ENCODE measurements at places on chromosomes 1 and 21.

DNA sequence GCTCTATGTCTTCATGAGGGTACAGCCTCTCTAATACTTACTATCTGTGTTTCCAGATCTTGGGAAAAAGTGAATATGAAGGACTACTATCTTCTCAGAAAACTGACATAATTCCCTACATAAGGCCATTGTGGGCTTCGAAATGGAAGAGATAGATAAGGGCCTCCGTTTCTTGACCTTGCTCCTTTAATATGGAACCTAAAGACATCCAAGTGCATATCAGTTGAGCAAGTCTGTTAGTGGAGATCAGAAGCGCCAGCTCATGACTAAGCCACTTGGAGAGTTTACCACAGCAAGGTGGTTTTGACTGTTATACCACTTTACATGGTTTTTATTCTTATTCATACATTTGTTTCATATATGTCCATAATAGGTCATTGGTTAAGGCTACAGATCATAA, 35.3 kb upstream of the FCER1A start:
- DNase-seq, result no peak

DNA sequence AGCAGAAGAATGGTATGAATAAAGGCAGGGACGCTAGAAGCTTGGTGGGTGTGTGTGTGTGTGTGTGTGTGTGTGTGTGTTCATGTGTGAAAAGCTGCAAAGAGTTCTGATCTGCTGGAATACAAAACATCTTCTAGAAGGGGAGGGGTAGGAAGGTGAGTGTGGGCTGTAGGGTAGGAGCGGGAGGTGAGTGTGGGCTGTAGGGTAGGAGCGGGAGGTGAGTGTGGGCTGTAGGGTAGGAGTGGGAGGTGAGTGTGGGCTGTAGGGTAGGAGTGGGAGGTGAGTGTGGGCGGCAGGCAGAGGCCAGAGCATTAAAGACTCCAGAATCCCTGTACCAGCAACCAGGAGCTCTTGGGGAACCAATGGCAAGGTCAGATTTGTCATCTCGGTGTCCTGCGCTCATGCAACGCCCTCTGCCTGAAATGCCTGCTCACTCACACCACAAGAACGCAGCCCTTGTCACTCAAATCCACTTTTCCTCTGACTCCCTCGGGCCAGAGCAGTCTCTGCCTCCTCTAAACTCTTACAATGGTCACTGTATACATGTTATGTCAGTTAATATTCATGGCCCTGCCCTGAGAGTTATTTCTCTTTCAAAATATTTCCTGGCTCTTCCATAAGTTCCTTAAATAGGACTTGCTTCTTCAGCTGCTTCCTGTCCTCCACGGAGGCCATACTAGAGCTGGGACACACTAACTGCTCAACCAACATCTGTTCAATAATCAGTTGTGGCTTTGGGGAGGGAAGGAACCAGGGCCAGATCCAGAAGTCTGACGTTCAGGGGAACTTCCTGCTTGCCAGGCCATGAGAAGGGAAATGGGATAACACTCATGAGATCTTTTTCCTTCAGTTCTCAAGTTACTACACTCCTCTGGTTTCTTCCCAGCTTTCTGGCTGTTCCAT, 53.6 kb upstream of the ZNF644 start:
- DNase-seq, result peak; percentile 16

DNA sequence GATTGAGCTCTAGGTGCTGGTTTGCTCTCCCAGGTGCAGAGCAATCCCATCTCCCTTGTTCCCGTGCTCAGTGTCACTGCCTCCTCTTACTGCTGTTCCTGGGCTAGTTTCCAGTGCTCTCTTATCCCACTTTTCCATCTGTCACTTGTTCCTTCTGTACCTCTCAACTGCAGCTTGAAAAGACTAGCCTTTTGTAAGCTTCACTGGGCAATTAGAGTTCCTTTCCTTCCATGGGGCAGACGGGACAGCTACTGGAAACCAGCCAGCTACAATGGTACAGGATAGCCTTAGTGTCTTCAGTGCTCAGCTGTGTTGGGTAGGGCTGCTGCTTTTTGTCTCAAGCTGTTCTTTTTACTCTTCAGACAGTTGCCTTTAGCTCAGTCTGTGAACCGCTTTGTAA, 31.6 kb downstream of the AGT start:
- DNase-seq, result no peak

GRCh38 chr1:168553680-168554553, 10.1 kb upstream of the XCL2 start:
- peak; percentile 18 for DNase-seq

DNA sequence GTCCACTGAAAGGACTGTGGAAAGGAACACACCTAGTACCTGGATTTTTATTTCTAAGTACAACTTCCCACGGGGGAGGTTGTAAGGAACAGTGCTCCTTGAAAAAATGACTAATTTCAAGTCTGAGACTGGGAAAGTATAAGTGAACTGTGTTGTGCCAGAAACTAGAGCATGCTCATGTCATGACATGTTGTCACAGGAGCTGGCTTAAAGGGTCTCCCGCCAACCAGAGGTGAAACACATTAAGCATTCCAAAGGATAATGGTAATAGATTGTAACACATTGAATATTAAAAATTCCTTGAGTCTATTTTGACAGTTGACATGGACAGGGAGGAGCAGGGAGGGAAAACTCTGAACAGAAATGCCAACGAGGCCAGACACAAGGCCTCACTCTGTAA, 6.3 kb downstream of the ATP2B4 start:
- DNase-seq, result no peak

DNA sequence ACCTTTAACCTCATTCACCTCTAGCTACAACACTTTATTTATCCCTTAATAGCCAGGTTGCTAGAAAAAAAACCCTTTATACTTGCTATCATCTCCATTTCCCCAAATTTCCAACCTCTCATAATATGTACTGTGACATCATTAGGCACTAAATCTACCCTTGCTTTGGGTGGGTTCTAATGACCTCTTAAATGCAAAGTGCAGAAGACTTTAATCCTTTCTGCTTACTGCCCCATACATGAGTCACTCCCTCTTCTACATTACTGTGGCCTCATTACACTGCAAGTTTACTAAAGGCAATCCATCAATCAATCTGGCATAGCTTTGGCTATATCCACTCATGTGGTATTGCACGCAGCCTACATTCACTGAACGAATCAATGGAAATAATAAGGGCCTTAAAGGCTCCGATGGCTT, 353.3 kb downstream of the SMYD3 start:
- DNase-seq, result no peak

DNA sequence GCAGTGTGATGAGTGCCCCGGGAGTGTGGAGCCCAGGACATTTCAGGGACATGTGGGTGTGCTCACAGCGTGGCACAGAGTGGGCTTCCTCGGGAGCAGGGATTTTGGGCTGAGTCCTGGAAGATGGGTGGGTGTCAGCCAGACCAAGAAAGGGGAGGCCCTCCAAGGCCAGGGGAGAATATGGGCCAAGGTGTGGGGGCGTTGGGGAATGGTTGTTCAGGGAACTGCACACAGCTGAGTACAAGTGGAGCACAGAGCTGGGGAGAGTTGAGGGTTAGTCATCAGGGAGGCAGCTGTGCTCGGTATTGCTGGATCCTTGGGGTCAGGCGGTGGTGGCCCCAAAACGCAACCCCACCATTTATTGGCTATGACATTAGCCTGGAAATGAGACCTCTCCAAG, 5.5 kb downstream of the POGK start:
- no peak for DNase-seq

GRCh38 chr1:240363914-240364313, 248.0 kb downstream of the GREM2 start:
- DNase-seq, result no peak

DNA sequence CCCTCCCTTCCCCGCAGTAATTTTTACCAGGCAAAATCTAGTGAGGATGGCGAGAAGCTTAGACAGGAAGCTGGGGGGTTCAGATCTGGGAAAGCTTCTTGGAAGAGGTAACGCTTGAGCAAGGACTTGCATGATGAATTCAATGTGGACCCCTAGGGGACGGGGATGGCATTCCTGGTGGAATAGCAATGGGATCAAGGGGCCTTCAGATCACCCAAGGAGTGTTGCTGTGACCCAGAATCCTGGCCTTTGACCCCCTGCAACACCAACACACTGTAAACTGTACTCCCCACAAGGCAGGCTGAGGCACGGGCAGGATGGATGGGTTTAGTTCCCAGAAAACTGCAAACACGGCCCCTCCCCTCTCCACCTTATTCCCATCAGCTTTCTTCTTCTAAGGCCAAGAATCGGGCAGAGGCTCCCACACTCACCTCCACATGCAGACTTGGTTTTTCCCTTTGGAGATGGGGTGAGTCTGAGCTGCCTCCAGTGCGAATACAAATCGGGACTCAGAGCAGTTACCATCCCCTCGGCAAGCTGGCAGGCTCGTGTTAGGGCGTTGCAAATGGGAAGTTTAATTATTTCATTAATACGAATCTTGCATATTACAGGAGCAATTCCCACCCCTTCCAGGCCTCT, 20.1 kb downstream of the DISP3 start:
- no peak for DNase-seq

- DNase-seq, result no peak
Observed at GRCh38 chr1:67298762-67299161, 8.9 kb upstream of the IL12RB2 start.

GRCh38 chr1:226870026-226870400, 403 bp upstream of the PSEN2 start:
- DNase-seq, result no peak

GRCh38 chr1:183185941-183186490, at the start of gene LAMC2:
Gene LAMC2, plus strand, starts transcription at chr1:183186264. Its CDS starts 89 bp downstream, at chr1:183186353.
- no peak for DNase-seq

DNA sequence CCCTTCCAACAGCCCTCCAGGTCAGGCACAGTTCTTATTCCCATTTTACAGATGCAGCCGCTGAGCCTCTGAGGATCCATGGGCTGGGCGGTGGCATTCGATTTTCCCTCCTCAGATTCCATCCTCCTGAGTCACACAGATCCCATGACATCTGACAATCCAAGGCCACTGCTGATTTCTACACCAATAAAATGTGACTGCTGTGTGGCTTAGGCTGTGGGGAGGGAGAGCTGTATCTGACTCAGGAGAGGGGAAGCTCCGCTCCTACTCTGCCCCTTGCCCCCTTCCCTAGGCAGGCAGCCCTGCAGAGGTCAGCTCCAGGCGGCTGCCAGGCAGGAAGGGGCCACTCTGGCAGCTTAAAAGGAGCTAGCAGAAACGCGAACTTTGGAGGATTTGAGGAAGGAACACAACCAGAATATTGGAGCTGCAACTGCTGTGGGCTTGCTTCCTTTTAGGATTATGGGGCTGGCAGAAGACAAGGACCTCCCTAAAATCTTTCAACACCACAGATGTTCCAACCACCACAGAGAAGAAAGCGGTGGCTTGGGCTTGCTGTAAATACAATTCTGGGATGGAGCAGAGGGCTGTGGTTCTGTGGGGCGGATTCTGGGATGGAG, 50.0 kb downstream of the MRPL37 start:
- peak; percentile 66 for DNase-seq
